ENCODE measurements at places on chromosomes 5 and 9.
A peak's percentile ranks its signal among the peaks of the same experiment; 100 is the strongest.

GRCh38 chr5:88940713-88941112, 57.7 kb upstream of the MEF2C start:
- no peak for DNase-seq

- DNase-seq, result no peak
These were observed 482.7 kb upstream of the C9orf72 start for GRCh38 chr9:28056006-28056405.

- peak; percentile 6 for DNase-seq
These were observed 74.1 kb downstream of the SERINC5 start for GRCh38 chr5:80181618-80182211.

- DNase-seq, result no peak
These were observed 20.1 kb downstream of the CCDC180 start for GRCh38 chr9:97327562-97327961.

- no peak for DNase-seq
These were observed 473.0 kb downstream of the ZSWIM6 start for GRCh38 chr5:61805101-61805500.

DNA sequence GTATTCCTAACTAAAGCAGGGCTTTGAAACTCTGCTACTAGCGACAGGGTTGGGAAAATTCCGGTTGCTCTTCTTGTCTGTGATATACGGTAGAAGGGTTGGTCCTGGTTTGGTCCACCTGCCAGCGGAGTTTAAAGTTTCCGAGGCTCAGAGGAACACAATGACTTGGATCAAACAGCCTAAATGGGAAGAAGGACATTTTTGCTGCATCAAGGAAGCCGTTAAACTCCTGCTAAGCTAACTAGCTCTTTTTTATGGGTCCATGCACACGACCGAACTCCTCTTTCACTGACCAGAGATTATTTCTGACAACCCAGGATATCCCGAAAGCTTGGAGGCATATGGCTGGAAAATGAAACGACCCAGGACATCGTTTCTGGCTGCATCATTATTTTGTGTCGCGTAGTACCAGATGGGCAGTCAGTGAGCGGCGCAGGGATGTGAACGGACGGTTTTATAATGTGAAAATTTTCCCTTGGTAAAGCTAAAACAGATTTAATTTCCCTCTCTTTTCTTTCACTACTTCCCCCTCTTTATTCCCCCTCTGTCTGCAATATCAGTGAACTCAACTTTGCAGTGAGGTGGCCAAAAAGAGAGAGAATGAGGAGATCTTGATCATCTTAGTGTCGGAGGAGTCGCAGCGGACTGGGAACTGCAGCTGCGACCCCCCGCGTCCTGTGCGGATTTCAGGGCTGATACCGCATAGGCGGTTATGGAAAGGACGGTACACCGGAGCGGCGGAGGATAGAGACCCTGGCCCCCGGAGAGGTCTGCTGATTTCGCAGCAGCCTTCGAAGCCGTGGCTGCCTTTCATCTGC, at the start of gene LURAP1L:
TSS of gene LURAP1L (plus strand) at position 160 of the 818 bp plus-strand sequence. CDS start 696 bp downstream, outside the sequence.
- DNase-seq, result peak; percentile 72

DNA sequence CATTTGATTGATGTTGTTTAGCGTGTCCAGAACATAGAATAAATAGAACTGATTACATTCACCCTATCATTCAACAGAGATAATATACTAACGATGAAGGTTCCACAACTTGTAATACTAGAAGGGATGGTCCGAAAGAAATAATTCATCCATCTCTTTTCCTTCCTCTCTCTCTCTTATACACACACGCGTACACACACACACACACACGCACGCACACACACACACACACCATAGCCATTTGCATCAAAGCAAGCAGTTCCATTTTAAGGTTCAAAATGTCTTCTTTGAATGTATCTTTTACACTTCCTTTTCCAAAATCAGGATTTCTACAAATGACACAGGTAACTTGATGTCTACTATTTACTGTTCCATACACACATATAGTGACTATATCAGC, 887 bp downstream of the GDA start:
- DNase-seq, result no peak

DNA sequence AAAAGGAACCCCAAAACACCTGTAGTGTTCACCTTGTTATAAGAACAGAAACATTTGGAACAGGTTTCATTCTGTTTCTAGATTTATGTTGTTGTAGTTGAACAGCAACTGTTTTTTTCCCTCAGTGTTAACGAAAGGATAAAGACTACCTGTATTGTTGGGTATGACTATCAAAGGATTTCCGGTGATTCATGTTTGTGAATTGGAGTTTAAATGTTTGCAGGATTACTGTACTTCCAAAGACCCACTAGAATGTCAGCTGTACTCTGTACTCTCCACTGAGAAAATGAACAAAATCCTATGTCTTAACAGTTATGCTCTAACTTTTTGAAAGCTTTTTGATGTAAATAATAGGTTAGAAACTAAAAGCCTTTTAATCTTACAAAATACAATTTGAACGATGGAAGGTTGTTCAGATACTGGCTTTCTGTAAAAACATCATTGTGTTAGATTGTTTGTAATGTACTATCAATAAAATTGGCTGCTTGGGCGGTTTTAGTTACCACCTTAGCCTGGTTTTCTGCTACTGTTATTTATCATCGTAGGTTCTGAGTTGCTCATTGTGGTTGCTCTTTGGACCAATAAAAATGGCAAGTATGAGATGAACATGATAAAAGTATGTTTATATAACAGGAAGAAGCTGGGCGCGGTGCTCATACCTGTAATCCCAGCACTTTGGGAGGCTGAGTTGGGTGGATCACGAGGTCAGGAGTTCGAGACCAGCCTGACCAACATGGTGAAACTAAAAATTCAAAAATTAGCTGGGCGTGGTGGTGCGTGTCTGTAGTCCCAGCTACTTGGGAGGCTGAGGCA, 44.1 kb downstream of the DCP2 start:
- no peak for DNase-seq

DNA sequence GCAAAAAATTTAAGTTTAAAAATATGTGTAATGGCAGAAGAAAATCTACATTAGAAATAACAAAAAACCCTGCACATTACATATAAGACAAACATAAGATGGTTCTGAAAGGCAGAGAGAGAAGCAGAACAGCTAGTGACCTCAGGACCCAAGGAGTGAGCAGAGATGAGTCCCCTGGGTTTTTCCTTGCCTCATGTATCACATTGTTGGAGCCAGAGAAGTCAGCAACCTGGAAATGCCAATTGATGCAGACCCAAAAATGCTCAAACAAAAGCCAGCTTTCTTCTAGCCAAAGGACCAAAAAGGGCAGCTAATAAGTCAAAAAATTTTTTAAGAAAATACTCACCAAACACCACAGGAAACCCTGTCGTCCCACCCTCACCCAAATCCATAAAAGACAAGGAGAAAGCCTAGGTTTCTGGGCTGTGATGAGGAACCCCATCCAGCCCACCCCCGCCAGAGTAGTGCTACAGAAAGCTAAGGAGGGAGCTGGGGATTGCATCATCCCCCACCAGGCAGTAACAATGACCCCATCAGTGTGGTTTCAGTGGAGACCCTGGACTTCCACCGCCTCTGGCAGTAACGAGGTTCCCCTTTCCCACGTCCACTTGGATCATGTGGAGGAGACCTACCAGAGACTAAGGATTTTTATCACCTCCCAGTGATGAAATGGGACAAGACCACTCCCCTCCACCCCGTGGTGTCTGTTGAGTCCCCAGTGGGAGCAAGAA, 17.6 kb downstream of the DENND1A start:
- DNase-seq, result no peak

- no peak for DNase-seq
These were observed 68.7 kb upstream of the SLC1A3 start for GRCh38 chr5:36537724-36538123.

DNA sequence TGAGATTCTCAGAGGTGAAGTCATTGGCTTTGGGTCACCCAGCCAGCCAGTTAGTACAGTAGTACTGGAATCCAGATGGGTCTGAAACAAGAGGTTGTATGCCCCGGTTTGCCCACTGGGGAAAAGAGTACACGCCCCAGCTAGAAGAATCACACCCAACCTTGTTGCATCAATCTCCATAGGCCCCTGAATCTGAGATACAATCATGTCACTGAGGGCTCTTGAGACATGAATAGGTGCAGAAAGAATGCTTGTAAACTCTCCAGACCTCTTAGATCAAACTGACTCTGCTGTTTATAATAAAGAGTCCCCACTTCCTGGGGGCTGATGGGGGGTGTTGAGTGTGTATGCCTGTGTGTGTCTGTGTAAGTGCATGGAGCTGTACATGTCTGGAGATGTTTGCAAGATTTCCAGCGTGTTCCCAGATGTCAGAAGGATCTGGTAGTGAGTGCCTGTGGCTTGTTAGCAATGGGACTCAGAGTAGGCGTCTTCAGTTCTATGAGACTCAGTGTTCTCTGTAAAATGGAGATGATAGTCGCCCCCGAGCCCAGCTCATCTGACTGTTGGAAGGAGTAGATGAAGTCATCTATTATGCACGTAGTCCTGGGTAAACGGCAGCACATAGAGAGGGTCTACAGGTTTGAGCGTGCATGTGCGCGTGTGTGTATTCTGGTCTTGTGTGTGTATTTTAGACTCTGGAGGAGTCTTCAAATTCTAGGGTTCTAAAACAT, 48.2 kb downstream of the COL27A1 start:
- no peak for DNase-seq

GRCh38 chr9:113219969-113220368, 1.1 kb downstream of the FKBP15 start:
- DNase-seq, result no peak

DNA sequence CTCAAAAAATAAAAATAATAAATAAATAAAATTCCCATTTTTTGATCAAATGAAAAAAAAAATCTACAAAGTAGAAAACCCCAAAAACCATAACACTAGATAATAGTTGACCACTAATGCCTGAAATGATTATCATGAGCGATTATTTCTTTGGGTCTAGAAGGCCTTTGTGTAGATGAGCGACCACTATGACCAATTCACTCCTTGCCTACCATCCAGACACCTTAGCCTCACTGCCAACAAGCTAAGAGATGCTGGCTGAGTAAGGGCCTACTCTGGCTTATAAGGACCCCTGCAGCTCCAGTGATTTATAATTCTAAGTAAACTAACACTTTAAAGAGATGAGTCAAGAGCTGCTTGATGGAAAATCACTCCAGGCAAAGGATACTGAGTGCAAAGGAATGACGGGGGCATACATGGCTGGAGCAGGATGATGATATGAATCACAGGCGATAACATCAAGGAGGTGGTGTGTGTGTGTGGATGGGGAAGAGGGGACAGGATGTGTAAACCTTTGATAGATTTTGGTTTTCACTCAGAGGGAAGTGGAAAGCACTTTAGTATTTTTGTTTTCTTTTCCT, 4.8 kb upstream of the F2RL1 start:
- no peak for DNase-seq

DNA sequence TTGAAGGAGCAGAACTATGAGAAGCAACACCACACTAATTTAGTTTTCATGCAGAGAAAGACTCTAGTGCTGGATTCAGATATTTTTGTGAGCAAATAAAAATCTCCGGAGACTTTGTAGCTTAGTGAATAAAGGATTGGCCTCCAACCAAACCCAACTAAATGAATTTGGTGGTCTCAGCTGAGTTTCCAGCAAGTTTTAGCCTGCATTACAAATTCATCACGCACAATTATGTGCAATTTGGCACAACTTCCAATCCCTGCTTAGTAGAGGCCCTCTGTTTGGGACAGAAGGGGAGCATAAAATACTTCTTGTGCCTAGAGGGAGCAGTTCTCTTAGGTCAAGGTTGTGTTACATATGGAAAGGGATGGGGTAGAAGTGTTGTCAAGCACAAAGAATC, 112.3 kb upstream of the ADAMTSL1 start:
- no peak for DNase-seq

Measured in NCI-H526 treated with DMSO at 0.1 percent for 48 hours (cell line).